ENCODE measurements at places on chromosomes 1 and 21. TPM values are rescaled to one million over a fixed set of nuclear protein-coding genes. Genes with fewer than 3 reads are reported as not detected.

RNF186 gene
- not detected for total RNA-seq

PPM1J gene
- total RNA-seq = 0.39 TPM

ATAD3C gene
- 0.74 TPM for total RNA-seq

REG4 gene
- total RNA-seq = not detected

DVL1 gene
- 44.9 TPM for total RNA-seq

SPRR4 gene
- total RNA-seq = not detected

KLF17 gene
- total RNA-seq = not detected

EDN2 gene
- total RNA-seq = not detected

ANKRD65 gene
- not detected for total RNA-seq

C1orf105 gene
- not detected for total RNA-seq

- H3K27me3 ChIP-seq = no peaks in the 10 kb centered on the region
- H3K36me3 ChIP-seq = no peaks in the 10 kb centered on the region
- H3K4me3 ChIP-seq = no peak overlapping the region
- peaks cover 46% of the 10 kb centered on the region for H3K4me1 ChIP-seq
- DNase-seq = no peak
These were observed 96.6 kb downstream of the WDR4 start for GRCh38 chr21:42782723-42783242.

- H3K36me3 ChIP-seq = peaks cover 5% of the 10 kb centered on the region
- H3K4me3 ChIP-seq = peak overlapping the region; percentile 25
- no peak for DNase-seq
- H3K4me1 ChIP-seq = peaks cover 46% of the 10 kb centered on the region
- H3K27ac ChIP-seq = peak overlapping the region; percentile 45
These were observed 205.8 kb downstream of the SLC45A1 start for GRCh38 chr1:8523666-8524206.

DNA sequence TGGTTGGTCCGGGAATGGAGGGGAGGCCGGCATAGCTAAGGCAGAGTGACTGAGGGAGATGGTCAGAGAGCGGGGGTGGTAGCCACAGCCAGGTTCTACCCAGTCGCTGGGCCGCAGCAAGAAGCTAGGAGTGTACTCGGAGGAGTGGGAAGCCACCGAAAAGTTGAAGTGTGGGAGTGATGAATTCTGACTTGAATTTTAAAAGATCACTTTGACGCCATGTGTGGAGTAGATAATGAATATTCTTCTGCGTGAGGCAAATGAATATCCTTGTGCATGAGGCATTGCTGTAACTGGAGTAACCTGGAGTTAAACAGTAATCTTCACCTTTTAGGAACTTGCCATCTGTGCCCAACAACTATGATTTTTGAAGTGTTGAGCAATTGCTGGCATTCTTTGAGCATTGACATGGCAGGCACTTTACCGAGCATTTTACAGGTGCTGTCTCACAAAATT lies 6.9 kb downstream of the CTPS1 start:
- peaks cover 71% of the 10 kb centered on the region for H3K36me3 ChIP-seq
- no peak overlapping the region for H3K27ac ChIP-seq
- peaks cover 7% of the 10 kb centered on the region for H3K4me1 ChIP-seq
- DNase-seq = no peak

- no peak for DNase-seq
- no peaks in the 10 kb centered on the region for H3K27me3 ChIP-seq
- H3K36me3 ChIP-seq = no peaks in the 10 kb centered on the region
- peaks cover 30% of the 10 kb centered on the region for H3K4me1 ChIP-seq
- peak overlapping the region; percentile 72 for H3K4me3 ChIP-seq
- H3K27ac ChIP-seq = no peak overlapping the region
These were observed 2.5 kb downstream of the TGFBR3 start for GRCh38 chr1:91883470-91883869.

- no peak overlapping the region for H3K4me3 ChIP-seq
- peak overlapping the region; percentile 68 for H3K27ac ChIP-seq
- peaks cover 53% of the 10 kb centered on the region for H3K4me1 ChIP-seq
- DNase-seq = peak; percentile 52
These were observed 2.8 kb upstream of the NUP210L start for GRCh38 chr1:154157520-154158306.

DNA sequence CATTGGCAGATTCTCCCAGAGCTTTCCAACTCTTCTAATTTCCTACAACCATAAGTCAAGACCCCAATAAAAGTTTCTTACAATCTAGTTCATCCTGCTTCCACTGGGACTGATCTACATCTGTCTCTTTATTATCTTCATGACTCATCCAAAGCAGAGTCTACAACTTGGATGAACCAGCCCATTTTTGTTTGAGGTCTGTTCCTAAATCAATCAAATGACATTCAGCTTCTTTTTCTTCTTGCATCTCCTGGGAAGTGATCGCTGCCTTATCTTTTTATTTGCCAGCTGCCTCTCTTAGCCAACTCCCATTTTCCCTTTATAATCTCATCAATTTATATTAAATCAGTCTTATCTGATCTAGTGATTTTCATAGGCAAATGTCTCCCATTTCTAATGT lies 105.6 kb downstream of the ERG start:
- H3K27ac ChIP-seq = no peak overlapping the region
- no peaks in the 10 kb centered on the region for H3K4me1 ChIP-seq
- H3K36me3 ChIP-seq = no peaks in the 10 kb centered on the region
- no peak overlapping the region for H3K4me3 ChIP-seq

- peaks cover 77% of the 10 kb centered on the region for H3K36me3 ChIP-seq
- no peaks in the 10 kb centered on the region for H3K27me3 ChIP-seq
- H3K4me1 ChIP-seq = no peaks in the 10 kb centered on the region
- H3K4me3 ChIP-seq = no peak overlapping the region
- no peak overlapping the region for H3K27ac ChIP-seq
These were observed 33.9 kb upstream of the SDC3 start for GRCh38 chr1:30942326-30942963.

- peaks cover 24% of the 10 kb centered on the region for H3K4me1 ChIP-seq
- DNase-seq = no peak
- no peaks in the 10 kb centered on the region for H3K27me3 ChIP-seq
- H3K4me3 ChIP-seq = no peak overlapping the region
- no peak overlapping the region for H3K27ac ChIP-seq
- no peaks in the 10 kb centered on the region for H3K36me3 ChIP-seq
These were observed 2.2 kb downstream of the FAM89A start for GRCh38 chr1:231037585-231038517.

DNA sequence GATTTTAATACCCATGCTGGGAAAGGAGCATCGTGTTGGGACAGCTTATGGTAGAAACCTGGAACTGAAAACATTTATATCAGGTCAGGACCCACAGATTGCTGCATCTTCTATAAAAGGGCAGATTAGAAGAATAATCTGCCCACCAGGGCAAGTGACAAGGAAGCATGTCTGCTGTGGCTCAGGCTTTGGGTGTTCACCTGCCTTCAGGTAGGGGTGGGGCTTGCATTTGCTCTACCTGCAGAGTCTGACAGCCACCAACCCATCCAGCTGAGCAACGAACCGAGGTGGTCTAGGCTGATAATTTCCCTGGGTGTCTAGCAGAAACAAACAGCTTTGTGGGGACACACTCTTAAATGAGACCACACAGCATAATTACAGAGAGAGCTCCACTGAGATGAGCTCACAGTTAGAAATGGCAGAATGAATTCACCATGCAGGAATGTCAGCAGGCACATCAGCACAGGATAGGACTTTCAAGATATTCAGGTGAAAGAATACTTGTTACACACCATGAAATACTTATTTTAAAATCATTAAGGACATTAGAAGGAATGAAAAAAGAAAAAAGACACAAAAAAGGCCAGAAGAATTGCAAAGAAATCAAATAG lies 36.1 kb upstream of the B3GALT5 start:
- no peak for DNase-seq
- H3K4me3 ChIP-seq = no peak overlapping the region
- no peaks in the 10 kb centered on the region for H3K4me1 ChIP-seq
- H3K36me3 ChIP-seq = no peaks in the 10 kb centered on the region
- peaks cover 16% of the 10 kb centered on the region for H3K27me3 ChIP-seq
- H3K27ac ChIP-seq = no peak overlapping the region

- H3K4me1 ChIP-seq = peaks cover 82% of the 10 kb centered on the region
- DNase-seq = no peak
- H3K27ac ChIP-seq = peak overlapping the region; percentile 30
These were observed 35.6 kb upstream of the WASF2 start for GRCh38 chr1:27525296-27526272.

DNA sequence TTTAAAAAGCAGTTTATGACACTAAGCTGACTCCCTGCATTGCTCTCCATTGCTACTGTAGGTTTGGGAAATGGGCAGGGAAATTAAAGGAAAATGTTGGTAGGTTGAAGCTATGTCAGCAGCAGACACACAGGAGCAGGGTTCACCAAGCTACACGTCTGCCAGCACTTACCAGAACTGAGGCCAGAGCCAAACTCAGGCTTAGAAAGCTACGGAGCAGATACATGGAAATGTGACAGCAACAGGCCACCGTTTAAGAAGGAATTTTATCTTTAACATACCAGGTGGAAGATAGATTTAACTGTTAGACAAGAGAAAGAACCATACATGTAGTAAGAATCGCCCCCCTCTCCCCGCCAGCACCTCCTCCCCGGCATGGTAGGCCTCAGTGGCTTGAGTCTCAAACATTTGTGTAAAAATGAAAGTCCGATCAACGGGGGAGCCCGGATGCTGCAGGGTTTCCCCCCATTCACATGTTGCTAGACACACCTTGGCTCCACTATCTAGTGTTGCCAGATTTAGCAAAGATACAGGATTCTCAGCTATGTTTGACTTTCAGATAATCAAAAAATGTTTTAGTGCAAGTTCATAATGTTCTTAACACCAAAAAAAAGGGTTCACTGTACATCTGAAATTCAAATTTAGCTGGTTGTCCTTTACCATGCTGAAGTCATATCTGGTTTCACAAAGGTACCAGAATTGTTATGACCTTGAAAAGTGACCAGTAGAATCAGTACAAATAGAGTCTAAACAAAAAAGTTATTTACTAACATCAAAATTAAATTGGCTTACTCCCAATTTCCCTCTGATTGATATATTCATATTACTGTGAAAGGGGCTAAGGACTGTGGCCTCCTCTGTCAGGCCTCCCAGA lies 6.7 kb downstream of the OR2T11 start:
- H3K27me3 ChIP-seq = no peaks in the 10 kb centered on the region

DNA sequence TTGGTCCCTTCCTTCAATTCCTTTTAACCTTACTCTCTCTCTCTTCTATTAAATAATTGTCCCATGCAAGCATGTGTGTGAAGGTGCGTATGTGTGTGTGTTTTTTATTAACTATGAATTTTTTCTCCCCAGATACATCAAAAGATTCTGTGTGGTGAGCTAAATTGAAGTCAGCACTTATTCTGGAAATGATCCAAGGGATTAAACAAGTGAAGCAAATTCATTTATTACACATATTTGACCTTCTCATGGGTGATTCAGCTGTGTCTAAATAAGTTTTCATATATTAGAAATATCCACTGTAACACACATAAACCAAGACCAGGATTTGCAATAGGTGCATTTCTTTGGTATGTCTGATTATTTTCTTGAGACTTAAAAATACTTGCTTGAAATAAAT lies 24.3 kb downstream of the CHODL start:
- H3K27me3 ChIP-seq = no peaks in the 10 kb centered on the region
- no peaks in the 10 kb centered on the region for H3K4me1 ChIP-seq
- no peak for DNase-seq
- H3K4me3 ChIP-seq = no peak overlapping the region
- no peak overlapping the region for H3K27ac ChIP-seq

- H3K27ac ChIP-seq = no peak overlapping the region
- H3K4me3 ChIP-seq = no peak overlapping the region
- no peak for DNase-seq
- no peaks in the 10 kb centered on the region for H3K36me3 ChIP-seq
- no peaks in the 10 kb centered on the region for H3K4me1 ChIP-seq
These were observed 208.2 kb upstream of the TMEM51 start for GRCh38 chr1:14945132-14946010.

DNA sequence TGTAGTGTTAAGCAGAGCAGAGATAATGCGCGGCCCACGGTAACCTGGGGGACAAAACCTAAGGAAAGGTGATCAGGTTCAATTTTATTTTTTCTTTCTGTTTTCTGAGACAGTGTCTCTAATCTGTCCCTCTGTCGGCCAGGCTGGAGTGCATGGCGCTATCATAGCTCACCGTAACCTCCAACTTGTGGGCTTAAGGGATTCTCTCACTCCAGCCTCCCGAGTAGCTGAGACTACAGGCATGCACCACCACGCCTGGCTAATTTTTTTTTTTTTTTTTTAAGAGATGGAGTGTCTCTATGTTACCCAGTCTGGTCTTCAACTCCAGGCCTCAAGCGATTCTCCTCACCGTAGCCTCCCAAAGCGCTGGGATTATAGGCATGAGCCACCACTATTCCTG lies 724 bp upstream of the ANKRD35 start:
- H3K4me1 ChIP-seq = peaks cover 17% of the 10 kb centered on the region
- H3K36me3 ChIP-seq = no peaks in the 10 kb centered on the region
- H3K27me3 ChIP-seq = peaks cover 22% of the 10 kb centered on the region
- no peak for DNase-seq
- no peak overlapping the region for H3K27ac ChIP-seq
- H3K4me3 ChIP-seq = peak overlapping the region; percentile 70

- no peaks in the 10 kb centered on the region for H3K36me3 ChIP-seq
- H3K4me1 ChIP-seq = no peaks in the 10 kb centered on the region
- H3K27ac ChIP-seq = no peak overlapping the region
- H3K27me3 ChIP-seq = peaks cover 9% of the 10 kb centered on the region
- no peak for DNase-seq
These were observed 17.1 kb upstream of the DUSP23 start for GRCh38 chr1:159763686-159764085.

DNA sequence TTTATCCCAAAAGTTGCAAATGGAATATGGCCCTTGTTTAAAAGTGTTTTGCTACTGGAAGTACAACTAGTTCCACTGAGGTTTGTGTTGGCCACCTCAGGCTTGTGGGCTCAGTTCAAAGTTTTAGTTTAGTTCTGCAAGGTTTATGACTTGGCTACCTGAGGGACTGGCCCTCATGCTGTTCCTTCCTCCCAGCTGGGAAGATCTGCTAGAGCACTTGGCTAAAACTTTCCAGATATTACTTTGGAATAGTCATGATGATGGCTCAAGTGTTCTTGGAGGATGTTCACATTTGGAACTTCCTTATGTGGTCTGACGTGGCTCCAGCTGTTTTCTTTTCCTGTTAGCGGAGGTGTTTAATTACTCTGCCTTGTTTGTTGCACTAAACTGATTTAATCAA lies 110.2 kb upstream of the IVNS1ABP start:
- no peaks in the 10 kb centered on the region for H3K4me1 ChIP-seq
- no peaks in the 10 kb centered on the region for H3K27me3 ChIP-seq

GRCh38 chr1:229447809-229448252 lies 13.9 kb upstream of the ACTA1 start:
- no peak overlapping the region for H3K4me3 ChIP-seq
- no peak overlapping the region for H3K27ac ChIP-seq
- H3K27me3 ChIP-seq = no peaks in the 10 kb centered on the region
- H3K36me3 ChIP-seq = peaks cover 51% of the 10 kb centered on the region
- H3K4me1 ChIP-seq = no peaks in the 10 kb centered on the region
- no peak for DNase-seq

GRCh38 chr1:241387216-241387615 lies 30.2 kb upstream of the RGS7 start:
- no peak overlapping the region for H3K4me3 ChIP-seq
- H3K27ac ChIP-seq = no peak overlapping the region
- no peak for DNase-seq
- no peaks in the 10 kb centered on the region for H3K4me1 ChIP-seq
- no peaks in the 10 kb centered on the region for H3K36me3 ChIP-seq

All from CD4-positive, alpha-beta T cell (primary cell).